ENCODE measurements at places on chromosomes 1 and 21.
A peak's percentile ranks its signal among the peaks of the same experiment; 100 is the strongest.

- no peak for DNase-seq
Measured at GRCh38 chr1:185239861-185240260, 77.2 kb downstream of the IVNS1ABP start.

DNA sequence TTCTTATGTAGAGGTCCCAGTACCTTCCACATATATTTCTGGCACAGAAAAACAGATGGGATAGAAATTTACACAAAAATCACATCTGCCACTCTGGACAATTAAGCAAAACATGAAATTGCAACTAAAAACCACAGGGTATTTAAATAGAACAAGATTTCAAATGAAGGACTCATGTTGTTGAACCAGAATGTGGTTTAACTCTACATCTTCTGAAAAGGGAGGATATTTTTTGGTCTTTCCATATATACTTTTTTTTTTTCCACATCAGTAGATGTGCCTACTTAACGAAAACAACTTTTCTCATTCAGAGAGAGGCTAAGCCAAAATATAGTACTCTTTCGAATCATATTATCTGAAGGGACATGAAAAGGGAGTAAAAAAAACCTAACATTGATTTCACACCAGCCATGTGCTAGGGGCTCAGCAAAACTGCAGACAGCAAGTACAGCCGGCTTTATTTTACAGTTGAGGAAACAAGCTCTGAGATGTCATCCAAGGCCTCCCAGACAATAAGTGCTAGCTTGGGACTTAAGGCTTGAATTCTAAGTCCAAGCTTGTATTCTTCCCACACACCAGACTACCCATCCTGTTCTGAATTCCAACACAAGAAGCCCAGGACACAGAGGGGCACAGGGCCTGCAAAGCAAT, 208.9 kb downstream of the PBX1 start:
- DNase-seq, result no peak

DNA sequence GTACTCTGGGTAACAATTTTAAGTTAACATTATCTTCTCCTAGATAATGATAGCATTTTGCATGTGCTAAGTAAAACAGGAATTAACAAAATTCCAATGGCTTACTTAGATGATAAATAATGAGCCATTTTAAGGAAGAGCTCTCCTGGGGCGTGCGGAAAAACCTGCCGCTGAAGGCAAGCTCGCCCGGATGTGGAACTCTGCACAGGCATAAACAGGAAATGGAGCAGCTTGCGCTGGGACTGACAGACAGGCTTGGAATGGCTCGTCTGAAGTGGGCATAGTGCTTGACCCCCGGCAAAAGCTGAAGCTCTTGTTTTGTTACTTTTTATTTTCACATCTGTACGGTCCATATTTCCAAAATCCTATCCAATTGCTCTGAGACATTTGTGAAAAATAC, 169.2 kb downstream of the ZNF281 start:
- DNase-seq, result no peak

DNA sequence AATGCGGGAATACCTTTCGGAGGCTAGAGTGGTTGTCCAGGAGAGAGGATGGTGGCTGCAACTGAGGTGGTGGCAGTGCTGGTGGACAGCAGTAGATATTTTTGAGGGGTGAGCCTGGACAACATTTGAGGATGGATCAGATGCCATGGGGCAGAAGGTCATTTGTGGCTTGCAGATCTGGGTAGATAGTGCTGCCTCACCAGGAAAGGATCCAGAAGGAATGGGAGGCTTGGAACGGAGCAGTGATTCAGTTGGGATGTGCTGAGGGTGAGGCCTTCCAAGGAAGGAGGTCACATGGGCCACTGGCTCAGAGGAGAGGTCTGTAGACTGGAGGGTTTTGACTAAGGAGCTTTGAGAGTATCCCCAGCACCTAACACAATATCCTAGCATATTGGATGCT, 110.8 kb upstream of the KAZN start:
- DNase-seq, result no peak

DNA sequence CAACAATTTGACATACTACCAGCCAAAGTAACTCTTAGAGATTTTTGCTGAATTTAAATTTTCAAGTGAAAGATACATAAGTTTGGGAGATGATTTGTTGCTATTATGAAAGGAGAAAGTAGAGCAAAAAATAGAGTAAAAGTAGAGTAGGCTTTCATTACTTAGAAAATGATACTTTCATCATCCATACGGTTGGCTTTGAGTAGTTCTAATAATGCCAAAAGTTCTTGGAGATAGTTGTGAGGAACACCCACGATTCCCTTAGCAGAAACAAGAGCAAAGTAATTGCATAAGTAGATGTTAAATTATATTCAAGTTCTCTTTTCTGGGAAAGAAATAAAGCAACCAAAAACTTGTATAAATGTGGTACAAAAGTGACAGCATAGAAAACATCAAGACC, 95.0 kb upstream of the VAV3 start:
- no peak for DNase-seq

- no peak for DNase-seq
Measured at GRCh38 chr1:25474439-25475047, 43.8 kb downstream of the MACO1 start.

- DNase-seq, result no peak
Measured at GRCh38 chr1:98870959-98871903, 133.4 kb downstream of the PLPPR5 start.

- DNase-seq, result no peak
Measured at GRCh38 chr1:160117709-160118183, 2.2 kb downstream of the ATP1A2 start.

GRCh38 chr1:164863056-164863455, 304.1 kb downstream of the PBX1 start:
- DNase-seq, result no peak

- DNase-seq, result no peak
Measured at GRCh38 chr1:156033011-156033410, 12.3 kb upstream of the SSR2 start.

GRCh38 chr1:2468041-2468472, 8.0 kb upstream of the PLCH2 start:
- DNase-seq, result peak; percentile 76

DNA sequence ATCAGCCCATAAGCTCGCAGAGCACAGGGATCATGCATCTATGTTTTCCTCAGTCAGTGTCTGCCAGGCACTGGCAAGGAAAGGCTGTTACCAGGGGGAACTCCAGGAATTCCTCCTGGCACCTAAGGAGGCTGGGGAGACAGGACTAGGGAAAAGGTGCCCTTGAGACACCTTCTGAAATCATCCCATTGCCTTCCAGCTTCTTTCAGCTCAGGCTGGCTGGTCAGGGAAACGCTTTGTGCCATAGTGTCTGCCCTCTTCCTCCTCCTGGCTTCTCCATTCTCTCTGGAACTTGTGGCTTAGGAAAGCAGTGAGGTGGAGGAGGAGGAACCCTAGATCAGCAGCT, 13.8 kb downstream of the LMNA start:
- no peak for DNase-seq

GRCh38 chr1:39854314-39854713, 29.0 kb downstream of the TRIT1 start:
- no peak for DNase-seq

- peak; percentile 3 for DNase-seq
Measured at GRCh38 chr1:31785947-31786290, 21.8 kb upstream of the ADGRB2 start.

DNA sequence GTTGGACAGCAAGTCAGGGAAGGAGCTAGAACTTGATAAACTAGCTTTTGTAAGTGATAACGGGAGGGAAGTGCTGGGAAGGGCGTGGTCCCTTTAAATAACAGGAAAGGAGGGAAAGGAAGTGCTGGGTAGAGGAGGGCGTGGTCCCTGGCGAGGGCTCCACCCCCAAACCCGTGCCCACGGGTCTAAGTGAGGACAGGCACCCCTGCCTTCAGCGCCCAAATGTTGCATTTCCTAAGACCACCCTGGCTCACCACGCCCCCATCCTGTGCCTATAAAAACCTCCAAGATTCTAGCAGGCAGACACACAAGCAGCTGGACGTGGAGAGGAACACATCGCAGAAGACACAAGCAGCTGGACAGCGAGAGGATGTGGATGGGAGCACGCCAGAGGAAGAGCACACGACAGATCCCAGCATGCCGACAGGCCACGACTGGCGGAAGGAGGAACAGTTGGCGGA, 58.5 kb downstream of the PALMD start:
- no peak for DNase-seq

- peak; percentile 59 for DNase-seq
Measured at GRCh38 chr1:41435570-41436178, 48.8 kb downstream of the EDN2 start.

DNA sequence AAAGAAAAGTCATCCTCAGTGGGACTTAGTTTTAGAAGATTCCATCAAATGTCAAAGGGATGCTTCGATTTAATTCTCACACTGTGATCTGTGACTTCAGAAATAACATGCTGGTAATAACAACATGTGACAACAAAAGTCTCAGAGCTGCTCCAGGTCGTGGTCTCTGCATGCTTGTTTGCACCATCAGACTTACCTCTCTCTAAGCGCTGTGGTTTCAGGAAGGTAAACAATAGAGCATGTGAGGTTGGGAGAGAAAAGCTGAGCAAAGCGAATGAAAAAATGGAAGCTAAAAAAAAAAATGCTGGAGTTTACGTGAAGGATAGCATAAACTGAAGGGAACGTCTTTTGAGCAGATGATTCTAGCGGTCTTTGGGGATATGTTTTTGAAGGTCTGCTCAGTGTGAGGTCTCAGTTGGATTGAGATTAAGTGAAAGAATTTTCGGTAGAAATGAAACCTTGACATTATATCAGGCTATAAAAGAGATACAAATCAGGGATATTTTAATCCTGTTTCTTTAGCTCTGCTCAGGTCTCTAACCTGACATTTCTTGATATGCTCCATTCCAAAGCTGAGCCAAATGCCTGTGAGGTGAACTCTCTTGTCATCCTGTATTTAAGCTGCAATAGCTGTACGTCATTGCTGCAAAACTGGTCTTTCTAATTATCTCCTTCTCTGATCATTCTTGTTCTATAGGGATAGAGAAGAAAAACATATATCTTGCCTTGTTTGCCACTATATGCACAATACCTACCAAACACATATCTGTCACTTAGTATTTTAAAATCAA, 86.5 kb downstream of the C1orf21 start:
- no peak for DNase-seq

DNA sequence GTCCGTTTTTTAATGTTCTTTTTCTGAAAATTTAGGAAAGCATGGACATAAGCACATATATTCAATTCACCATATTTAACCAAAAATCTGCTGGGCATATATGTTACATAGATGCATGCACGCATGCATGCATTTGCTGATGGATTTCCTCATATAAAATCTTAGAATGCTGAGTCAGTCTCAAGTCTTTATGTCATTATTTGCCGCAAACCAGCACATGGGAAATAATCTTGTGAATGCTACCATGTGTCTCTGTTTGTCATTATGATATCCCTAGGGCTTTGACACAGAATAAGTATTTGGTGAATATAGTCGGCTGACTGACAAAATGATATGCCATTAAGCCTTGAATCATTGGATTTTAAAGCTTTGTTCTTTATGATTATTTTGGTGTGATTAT, 776.5 kb downstream of the KCNT2 start:
- DNase-seq, result no peak

DNA sequence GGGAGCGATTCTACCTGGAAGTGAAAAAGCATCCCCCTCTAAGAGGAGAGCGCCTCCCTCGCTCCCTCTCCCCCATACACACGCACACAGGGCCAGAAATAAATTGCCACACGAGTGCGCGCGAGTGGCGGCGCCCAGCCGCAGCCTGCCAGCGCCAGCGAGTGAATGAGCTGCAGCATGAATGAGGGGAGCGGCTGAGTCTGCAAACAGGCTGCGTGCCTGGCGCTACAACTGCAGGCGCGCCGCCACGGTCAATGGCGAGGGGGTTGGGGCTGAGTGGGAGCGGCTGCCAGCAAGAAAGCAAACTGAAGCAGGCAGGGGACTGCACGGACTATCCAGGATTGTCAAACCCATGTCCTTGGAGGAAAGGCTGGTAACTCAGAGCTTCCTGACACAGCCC, 2.2 kb downstream of the CAMK1G start:
- peak; percentile 49 for DNase-seq

DNA sequence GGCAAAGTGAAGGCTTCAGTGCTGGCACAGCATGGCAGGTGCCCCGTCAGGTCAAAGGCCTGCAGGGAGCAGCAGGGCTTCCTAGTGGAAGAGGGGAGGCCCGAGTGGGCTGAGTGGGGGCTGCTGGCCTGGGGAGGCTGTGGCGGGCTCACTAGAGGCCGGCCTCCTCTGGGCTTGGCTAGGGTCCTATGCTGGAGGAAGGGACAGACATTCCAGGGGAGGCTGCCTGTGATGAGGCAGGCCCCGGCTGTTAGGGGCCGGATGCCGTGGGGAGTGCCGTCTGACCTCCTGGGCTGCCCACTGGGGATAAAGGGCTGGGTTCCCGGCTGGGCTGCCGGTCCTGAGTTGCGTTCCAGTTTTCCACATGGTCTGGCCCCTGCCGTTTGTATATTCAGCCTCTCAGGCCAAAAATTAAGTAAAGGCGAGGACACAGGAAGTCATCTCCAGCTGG, 21.1 kb downstream of the PRXL2B start:
- DNase-seq, result no peak

GRCh38 chr1:208211921-208212843, 32.0 kb downstream of the PLXNA2 start:
- no peak for DNase-seq

DNA sequence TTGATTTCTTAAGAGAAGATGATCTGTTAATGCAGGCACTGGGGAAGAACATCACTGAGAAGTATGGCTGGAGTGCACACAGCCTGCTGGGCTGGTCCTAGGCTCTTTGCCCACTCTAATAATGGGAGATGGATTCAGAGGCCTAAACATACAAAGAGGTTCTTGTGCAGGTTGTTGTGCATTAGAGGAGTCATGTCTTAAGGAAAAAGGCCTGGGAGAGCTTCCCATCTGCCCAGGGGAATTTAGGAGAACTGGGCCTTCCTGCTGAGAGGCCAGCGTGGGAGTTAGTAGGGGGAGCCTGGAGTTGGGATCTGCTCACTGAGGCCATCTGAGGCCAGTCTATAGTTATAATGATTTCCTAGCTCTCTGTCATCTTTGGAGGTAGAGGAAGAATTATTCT, 126.7 kb downstream of the TLR5 start:
- no peak for DNase-seq

DNA sequence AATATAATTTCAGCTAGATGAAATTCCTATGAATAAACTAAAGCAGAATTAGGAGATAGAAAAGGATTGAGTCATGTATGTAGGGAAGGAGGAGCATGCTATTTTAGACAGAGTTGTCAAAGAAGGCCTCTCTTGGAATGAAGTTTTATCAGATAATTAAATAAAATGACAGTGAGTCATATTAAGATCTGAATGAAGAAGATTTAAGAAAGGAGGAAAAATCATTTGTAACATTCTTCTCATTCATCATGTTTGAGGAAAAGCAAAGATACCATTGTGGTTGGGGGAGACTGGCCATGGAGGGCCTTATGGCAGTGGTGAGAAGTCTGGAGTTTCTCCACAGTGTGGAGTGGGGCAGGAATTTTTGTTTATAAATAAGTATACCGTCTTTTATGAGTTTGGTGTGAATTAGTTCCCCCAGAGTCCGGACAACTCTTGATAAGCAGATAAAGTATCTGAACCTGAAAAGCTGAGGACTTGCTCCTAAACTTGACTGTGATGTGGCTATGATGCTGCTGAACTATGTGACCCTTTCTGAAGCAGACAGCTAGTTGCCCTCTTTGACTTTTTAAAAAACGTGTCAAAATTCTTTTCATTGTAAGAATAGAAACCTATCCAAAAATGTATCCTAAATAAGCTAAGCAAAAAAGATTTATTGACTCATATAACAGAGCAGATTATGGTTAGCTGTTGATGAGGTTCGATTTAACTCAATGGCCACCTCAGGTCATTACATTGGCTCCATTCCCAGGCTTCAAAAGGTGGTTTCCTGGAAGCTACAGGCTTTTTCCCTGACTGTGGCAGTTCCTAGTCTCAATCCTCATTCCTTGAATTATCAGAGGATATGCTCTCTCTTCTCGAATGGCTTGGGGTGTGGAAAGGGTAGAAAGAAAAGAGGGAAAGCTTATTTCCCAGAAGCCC, 90.8 kb downstream of the LHX9 start:
- DNase-seq, result no peak
